Activated CD4-positive, alpha-beta T cell treated with anti-CD3 and anti-CD28 coated beads, Interleukin-2, amount 50 U/mL, for 4 hours (primary cell): ENCODE measurements at places on chromosomes 5 and 9.

GRCh38 chr5:132737982-132738681 is 786 bp upstream of the KIF3A start:
- DNase-seq = no peak

DNA sequence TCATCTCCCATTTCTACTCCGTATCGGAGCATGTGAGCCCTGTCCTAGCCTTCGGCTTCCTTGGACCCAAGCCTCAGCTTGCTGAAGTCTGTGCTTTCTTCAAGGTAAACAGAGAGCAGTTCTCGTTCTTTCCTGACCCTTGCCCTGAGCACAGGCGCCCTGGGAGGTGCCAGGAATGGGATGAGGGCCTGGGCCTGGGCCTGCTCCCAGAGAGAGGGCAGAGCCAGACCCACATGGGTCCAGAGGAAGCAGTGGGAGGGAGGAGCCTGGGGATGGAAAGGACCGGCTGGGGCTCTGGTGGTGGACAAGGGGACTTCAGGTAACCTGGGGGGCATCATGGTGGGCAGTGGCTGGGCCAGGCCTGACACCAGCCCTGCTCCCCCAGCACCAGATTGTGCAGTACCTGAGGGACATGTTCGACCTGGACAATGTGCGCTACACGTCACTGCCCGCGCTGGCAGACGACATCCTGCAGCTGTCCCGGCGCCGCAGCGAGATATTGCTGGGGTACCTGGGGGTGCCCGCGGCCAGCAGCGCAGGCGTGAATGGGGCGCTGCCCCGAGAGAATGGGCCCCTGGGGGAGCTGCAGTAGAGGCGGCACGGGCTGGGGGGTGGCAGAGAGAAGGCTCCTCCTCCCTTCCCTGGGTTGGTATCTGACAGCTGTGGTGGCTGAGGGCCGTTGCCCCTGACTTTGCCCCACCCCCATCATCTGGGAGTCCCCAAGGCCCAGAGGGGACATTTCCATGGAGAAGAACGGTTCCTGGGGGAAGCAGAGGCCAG is 10.9 kb upstream of the DOLPP1 start:
- DNase-seq = no peak

DNA sequence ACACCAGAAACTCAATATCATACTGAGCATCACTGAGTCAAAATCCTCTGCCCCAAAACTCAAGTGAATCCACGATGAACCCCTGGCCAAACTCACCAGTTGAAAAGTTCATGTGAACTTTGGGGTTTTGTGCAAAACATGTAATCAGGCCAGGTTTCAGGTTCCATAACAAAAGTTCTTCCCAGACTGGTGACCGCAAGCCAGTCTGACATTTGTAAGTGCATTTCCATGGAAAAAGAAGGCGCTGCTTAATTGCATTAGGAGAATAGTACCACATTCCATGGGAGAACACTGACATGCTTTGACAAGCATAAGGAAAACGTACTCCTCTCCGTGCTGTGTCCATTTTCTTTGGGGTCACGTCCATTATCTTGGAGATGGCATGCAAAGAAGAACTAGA is 567.0 kb downstream of the BNC2 start:
- DNase-seq = no peak

GRCh38 chr5:145743396-145744061 is 91.6 kb downstream of the PRELID2 start:
- no peak for DNase-seq

DNA sequence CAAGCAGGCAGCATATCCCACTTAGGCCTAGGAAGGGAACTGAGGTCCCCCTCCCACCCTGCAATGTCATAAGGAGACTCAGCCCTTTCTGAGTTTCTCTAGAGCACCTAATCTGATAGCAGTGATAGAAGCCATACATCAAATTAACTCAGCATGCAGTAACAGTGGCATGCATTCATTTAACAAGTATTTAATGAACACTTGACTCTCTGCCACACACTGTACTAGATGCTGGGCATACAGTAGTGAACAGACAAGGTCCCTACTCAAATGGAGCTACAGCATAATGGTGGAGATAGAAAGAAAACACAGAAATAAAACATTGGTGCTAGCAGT is 58.6 kb downstream of the SLC22A5 start:
- no peak for DNase-seq

DNA sequence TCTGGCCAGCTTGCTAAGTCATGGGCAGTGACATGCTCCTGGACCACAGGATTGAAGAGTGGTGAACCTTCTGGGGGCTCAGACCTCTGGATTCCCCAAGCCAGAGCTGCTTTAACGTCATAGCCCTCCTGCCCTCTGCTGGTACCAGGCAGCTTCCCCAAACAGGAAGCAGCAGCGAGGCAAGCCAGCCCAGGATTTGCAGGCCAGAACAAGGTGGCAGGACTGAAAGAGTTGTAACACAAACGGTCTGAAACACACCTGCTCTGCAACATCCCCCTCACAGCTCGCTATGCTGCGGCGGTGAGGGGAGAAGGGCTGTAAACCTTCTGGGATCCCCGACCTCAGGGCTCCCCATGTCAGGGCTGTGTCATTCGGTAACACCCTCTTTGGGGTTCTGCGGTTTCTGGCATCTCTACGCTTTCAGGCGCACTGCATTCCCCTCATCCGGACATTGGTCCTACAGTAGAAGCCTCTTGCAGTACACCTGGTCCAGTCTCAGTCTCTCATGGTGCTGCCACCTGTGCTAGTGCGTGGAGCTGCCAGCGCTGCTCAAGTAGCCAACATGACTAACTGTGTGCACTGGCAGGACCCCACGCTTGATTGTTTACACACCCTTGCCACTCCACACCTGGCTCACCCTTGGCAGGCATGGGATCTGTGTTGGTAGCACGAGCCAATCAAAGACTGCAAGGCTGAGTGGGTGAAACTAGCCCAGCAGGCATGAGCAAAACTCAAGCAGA is 893.3 kb downstream of the PTPRD start:
- DNase-seq = no peak

DNA sequence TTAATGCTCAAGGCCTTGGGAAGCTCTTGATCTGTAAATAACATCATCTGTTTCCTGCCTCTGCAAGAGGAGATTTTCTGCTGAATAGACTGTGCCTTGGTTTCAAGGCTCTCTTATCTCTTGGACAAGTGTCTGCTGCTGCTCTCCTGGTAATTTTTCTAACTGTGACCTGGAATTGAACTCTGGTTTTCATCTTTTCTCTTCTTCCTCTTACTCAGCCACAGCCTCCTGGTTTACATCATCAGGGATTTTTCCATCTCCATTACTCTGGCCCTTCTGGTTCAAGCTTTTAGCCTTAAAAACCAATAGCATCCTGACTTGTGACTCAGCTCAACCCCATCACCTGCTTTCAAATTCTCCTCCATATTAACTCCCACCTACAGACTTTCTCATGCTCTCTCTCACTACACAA is 49.6 kb upstream of the ITGA1 start:
- DNase-seq = no peak

- no peak for DNase-seq
Measured at GRCh38 chr5:78328585-78329173, 31.7 kb upstream of the SCAMP1 start.

DNA sequence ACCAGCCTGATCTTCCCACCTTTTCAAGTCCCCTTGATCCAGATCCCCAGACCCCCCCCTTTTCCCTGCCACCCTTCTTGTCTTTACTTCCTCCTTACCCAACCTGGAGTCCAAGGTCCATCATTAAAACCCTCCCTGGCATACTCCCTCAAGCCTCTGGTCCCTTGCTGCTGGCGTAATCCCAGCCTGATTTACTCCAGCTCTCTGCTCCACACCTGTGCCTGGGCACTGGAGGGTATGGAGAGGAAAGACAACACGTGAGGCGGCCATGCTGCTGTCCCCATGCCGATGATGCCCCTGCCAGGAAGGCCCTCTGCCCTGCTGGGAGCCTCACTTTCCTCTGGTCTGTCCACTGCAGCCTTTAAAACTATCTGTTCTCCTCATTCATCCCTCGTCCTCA is 5.1 kb downstream of the B4GALT7 start:
- no peak for DNase-seq

DNA sequence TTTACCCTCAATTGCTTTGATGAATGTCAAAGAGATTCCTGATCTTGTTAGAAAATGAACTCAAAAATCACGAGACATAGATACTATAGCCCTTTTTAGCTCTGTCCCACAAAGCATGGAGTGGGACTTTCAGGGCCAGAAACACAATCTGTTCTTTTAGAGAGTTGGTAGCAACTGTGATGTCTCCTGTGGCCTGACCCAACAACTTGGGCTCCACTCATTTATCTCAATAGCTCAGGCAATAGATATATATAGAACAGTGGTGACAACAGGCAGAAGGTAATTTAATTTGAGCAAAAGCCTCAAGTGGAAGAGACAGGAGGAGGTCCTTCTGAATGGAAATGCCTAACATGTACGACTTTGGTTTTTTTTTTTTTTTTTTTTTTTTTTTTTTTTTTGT is 25.2 kb downstream of the TLR4 start:
- DNase-seq = no peak

DNA sequence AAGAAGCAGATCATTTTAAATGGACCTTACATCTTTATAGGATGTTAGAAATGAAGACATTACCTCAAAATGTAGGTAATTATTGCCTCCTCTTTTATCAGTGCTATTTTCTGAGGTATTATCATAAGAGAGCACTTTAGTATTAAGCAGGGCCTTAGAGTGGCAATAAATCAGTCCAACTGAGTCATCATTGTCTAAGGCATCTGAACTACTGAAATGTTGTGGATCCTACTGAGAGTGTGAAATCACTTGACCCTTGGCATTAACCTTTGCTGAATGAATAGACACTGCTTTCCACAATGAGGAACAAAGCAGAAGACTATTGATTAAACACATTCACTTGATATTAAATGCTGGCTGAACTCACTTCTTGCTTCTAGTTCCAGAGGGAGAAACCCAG is 224.6 kb upstream of the ARRDC3 start:
- DNase-seq = no peak

DNA sequence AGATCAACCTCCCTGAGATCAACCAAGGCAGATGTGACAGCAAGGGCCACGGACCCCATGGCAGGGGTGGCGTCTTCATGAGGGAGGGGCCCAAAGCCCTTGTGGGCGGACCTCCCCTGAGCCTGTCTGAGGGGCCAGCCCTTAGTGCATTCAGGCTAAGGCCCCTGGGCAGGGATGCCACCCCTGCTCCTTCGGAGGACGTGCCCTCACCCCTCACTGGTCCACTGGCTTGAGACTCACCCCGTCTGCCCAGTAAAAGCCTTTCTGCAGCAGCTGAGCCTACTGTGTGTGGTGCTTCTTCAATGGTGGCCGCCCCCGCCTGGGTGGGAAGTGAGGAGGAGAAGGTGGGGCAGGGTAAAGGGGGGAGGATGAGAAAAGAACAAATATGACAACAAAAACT is 8.3 kb downstream of the GPX3 start:
- no peak for DNase-seq

DNA sequence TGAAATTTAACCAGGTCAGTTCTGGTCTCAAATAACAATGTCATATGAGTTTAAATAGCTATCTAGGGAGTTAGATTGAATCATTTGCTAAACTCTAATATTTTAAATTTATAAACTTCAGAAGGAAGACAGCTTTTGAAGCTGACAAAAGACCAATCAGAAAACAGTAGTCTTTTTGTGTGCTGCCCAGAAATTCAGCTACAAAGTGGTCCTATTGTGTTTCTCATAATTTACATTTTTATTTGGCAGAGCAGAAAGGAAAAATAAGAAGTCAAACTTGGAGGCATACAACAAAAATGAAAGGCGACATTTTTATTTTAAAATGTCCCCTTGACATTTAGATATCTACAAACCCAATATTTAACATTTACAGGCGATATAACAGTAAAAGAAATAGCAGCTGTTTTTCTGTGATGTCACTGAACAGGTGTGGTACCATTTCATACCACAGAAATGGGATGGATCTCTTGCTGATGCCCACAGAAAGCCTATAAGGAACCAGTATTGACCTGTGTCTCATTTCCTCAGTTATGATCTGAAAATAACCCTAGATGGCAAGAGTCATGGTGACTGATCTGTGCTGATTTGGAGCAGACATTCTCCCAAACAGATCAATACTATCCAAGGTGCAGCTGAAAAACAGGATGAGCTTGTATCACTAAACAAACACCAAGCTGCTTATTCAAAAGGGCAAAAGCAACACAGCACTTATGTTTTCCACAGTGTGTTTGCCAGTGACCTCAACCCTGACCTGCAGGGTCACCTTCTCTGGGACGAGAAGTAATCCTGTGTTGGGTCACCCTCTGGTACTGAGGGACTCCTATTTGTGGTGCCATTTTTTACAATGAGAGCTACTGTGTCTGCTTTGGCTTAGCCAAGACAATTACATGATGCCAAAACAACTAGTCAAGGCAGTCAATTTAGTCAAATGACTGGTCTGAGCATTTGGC is 3.6 kb upstream of the FST start:
- no peak for DNase-seq

- DNase-seq = no peak
Measured at GRCh38 chr5:138912093-138912492, 37.0 kb upstream of the LRRTM2 start.

DNA sequence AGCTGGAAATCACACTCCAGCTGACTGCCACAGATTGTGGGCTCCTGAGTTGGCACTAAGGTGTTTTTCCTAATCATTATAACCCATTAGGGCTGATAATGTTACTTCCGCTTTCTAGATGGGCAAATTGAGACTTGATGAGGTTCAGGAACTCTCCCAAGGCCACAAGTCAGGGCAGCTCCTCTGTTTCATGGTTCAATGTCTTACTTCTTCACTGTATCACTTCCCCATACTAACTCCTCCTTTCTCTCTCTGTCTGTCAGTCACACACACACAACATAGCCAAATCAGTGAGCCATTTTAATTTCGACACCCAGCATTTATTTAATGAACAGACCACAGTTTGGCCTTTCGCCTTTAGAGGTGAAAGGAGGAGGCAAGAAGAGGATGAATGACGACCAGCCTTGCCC is 17.8 kb upstream of the TRAF1 start:
- no peak for DNase-seq

GRCh38 chr9:72661401-72662135 is 140.2 kb downstream of the TMC1 start:
- DNase-seq = no peak

DNA sequence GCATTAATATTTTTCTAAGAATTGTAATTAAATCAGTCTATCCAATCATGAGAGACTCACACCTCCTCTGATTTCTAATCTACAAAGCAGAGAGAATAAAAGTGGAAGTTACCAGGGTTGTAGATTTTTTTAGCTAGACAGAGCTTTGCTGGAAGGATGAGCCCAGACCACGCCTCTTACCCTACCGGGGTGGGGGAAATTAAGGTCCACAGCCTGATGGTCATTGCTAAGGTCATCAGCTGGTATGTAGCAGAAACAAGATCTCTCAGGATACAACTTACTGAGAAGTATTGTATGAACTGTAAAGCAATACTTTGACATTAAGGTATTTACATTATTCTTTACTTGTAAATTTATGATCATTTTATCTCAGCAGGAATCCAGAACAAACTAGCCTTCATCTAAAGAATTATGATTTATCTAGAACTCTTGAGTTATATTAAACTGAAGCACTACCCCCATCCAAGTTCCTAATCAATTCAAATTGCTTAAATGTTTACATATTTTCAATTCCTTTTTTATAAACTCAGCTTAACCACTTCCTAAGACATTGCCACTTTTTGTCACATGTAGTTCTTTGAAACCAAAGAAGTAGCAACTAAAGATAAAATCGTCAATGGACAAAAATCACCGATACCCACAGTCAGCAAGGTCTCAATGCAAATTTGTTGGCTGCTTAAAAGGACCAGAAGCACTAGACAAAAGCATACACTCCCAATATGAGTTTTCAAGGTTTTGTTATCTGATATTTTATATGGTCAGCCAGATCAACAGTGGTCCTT is 225.8 kb upstream of the DAPK1 start:
- DNase-seq = no peak
